ENCODE measurements at places on chromosomes 13 and 19.

DNA sequence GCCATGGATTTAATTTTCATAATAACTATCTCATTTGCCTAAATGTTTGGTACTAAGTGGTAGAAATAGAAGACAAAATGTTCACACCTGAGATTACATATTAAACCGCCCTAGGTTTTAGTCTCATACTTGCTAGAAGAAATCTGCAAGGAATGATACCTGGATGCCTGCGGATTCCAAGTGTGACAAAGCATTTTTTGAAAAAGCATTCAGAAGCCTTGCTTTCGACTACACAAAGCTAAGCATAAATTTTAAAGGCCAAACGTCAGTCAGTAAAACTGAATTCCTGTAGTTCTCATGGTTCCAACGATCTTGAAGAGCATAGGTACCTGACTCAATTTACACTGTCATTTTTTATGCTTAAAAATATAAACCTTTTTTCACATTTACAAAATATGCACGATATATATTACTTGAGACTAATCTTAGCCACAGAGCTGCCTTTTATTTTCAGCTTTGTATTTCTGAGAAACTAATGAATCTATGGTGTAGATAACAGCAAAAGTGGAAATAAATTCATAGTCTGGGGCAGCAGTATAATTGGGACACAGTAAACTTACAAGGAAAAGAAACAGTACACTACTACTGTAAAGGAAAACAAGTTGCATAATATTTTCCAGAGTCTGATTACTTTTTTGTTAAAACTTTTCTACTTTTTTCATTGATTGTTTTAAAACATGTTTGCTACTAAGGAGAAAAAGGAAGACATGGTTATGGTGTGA is 1.2 kb upstream of the LRRC63 start:
- DNase-seq: no peak

GRCh38 chr19:6215701-6216235 is 64.0 kb downstream of the MLLT1 start:
- no peak for DNase-seq

GRCh38 chr19:8192221-8192820 is 16.8 kb upstream of the CERS4 start:
- DNase-seq: no peak

GRCh38 chr13:100434010-100434763 is 154.4 kb downstream of the GGACT start:
- peak; percentile 73 for DNase-seq

All from fibroblast of upper back skin (primary cell).